Cardiac muscle cell (in vitro differentiated cells and primary cell): ENCODE measurements at places on chromosomes 11 and 22.

DNA sequence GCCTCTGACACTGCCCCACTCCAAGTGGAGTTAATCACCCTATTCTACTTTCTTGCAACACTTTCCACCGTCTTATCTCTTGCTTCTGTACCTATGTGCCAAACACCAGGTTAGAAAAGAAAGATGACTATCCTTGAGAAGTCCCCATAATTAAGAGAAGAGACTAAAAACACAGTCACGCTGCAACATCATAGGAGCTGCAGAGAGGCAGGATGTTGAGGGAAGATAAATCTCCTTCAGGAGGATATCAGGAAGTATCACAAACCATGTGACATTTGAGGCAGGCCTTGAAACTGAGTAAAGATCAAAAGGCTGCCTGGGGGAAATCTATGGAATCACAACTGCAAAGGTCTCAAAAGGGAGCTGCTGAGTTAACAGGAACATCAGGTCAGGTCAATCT lies 24.8 kb downstream of the GAB2 start:
- no peak for DNase-seq

- no peak for DNase-seq
These were observed 686.2 kb downstream of the METTL15 start for GRCh38 chr11:28794405-28794804.

GRCh38 chr22:40444178-40444831 lies 73.9 kb downstream of the SGSM3 start:
- DNase-seq = peak; percentile 32

- DNase-seq = no peak
These were observed 5.6 kb downstream of the INPPL1 start for GRCh38 chr11:72229925-72230763.

DNA sequence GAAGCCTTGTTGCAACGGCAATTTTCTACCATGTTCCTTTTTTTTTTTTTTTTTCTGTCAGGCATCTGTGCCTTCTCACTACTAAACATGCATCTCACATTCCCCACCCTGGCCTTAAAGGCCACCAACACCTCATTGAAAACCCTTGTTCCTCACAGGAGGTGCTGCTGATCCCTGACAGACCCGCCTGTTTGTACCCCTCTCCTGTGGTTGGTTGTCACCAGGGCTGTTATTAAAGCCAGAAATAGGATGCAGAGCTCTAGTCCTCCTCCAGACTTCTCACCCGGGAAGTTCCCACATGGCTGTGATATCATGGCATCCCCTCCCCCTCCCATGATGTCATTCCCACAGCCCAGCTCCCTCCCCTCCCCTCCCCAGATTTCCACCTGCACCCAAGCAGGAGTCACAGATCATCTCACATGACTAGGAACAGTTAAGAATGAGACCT lies 302.8 kb upstream of the NCAM1 start:
- peak; percentile 74 for DNase-seq

DNA sequence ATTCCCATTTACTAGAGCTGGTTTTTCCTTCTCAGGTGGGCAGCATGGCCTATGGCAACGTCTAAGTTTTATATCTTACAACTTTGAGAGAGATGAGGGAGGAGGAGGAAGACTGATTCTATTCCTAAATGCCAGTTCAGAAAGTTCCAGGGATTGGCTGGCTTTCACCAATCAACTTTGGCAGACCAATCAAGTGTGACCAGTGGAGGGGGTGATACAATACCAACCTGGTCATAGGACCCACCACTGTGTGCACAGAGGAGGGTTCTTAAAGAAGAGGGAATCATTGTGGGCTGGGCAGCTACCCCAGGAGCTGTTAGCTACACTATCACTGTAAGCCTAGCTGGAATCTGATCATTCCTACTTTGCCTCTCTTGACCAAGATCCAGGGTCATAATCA lies 8.1 kb downstream of the DIXDC1 start:
- no peak for DNase-seq

DNA sequence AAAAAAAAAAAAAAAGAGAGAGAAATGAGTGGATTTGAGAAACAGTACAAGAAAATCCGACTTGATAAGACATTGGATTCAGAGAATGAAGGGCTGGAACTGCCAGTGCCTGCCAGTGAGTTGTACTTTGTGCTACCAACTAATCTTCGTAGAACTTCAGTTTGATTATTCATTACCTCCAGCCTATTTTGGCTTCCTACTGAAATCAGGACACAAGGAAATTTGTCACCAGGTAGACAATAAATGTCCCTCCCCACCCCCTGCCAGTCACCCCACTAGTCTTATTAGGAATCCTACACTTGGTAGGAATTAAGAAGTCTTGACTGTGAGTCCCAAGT lies 21.4 kb upstream of the POLD3 start:
- no peak for DNase-seq

GRCh38 chr11:129375751-129376657 lies at the start of gene BARX2:
TSS of gene BARX2 (plus strand) at chr11:129375848. CDS start at chr11:129376036, 188 bp downstream.
- peak; percentile 73 for DNase-seq
